LHCN-M2 (cell line): ENCODE measurements at places on chromosomes 5 and 9. TPM values are rescaled to one million over a fixed set of nuclear protein-coding genes. Genes with fewer than 3 reads are reported as not detected.

- DNase-seq = peak; percentile 35
These were observed 592 bp downstream of the TUBB4B start for GRCh38 chr9:137241490-137242268.

- DNase-seq = no peak
These were observed 80.1 kb downstream of the F2RL2 start for GRCh38 chr5:76542887-76543690.

DNA sequence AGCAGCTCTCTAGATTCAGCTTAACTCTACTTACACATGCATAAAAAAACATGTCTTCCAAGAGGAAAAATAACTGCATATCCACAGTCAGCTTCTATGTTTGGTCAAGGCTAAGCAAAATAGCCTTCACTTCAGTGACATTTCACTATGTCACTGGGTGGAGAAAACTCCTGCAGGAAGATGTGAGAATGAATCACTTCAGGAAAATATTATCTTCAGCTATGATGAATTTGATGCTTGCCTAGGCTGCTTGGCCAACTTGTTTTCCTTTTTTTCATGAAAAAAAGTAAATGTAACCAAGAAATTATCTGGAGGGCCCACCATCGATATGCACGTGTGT, 143.0 kb upstream of the ZNF608 start:
- peak; percentile 23 for DNase-seq

GRCh38 chr5:175494264-175495183, 16.2 kb downstream of the SFXN1 start:
- no peak for DNase-seq

GRCh38 chr5:58462623-58463230, 2.8 kb upstream of the PLK2 start:
- peak; percentile 71 for DNase-seq

- peak; percentile 53 for DNase-seq
These were observed 286.7 kb downstream of the NFIB start for GRCh38 chr9:14027116-14027800.

GRCh38 chr5:150307617-150308426, 5.1 kb upstream of the ARSI start:
- no peak for DNase-seq

GRCh38 chr9:135116881-135117280, 29.4 kb downstream of the OLFM1 start:
- DNase-seq = no peak

- DNase-seq = no peak
These were observed 24.2 kb upstream of the MELK start for GRCh38 chr9:36548454-36548853.

GRCh38 chr5:98217138-98217537, 556.3 kb upstream of the RGMB start:
- DNase-seq = no peak

DNA sequence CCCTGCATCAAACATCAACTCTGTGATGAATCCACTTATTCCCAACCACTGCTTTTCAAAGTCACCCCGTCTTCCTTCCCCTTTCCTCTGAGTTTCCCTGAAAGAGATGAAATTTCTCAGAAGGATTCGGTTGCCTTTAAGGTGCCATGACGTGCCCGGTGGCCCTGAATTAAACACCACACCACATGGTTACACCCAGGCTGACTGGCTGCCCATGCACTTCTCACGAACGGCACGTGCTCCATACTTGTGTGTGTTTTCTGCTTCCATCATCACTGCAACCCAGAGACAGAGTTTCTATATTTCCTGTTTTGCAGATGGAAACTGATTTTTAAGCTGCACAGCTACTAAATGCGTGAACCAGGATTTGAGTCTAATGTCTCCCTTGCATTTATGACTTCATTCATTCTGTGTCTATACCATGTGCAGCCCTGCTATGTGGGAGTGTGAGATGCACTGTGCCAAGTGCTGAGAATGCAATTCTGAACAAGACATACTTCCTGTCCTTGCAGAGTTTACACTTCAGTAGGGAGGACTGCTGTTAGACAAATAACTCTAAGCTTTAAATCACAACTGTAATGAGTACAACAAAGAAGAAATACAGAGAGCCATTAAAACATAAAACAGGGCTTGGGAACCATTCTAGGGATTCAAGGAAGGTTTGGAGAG, 162.9 kb downstream of the NXNL2 start:
- DNase-seq = no peak

The SELENOP gene
- 29.4 and 43.2 TPM in 2 replicates for total RNA-seq

The FOXD4L3 gene
- not detected in 2 replicates for total RNA-seq

The FBXO4 gene
- total RNA-seq = 13.2 and 23.1 TPM in 2 replicates

The FOXI1 gene
- total RNA-seq = not detected in 2 replicates
